ENCODE measurements at places on chromosomes 13 and 19. TPM values are rescaled to one million over a fixed set of nuclear protein-coding genes. Genes with fewer than 3 reads are reported as not detected.
A peak's percentile ranks its signal among the peaks of the same experiment; 100 is the strongest.

DNA sequence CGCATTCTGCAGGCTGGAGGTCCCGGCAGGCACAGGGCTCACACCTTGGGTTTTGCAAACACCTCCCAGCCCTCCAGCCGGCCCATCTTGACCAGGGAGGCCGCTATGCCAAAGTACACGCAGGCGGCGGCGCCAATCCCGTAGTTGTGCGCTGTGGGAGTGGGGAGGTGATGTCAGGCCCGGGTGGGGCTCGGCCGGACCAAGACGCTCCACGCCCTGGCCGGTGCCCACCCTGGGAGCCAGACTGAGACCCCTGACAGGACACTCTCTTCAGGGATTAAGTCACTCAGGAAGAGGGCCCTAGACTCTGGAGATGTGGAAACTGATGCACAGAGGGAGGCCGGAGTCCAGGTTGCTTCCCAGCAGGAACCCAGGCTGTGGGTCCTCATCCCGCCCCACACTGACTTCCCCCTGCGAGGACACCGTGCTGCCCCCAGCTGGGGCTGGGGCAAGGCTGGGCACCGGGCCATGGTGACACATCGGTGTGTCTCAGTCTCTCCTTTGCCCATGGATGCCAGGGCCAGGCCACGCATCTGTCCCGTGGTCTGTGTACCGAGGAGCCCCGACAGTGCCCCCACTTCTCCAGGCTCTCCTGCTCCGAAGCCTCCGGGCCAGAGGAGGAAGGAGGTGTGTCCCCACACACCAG, 8.8 kb downstream of the NDUFA11 start:
- no peak for DNase-seq

The CYP4F3 gene
- total RNA-seq = not detected

The MEIS3 gene
- 132 TPM for total RNA-seq

GRCh38 chr13:66984241-66984640, 245.9 kb downstream of the PCDH9 start:
- DNase-seq = no peak

GRCh38 chr13:73338389-73338788, 279.6 kb downstream of the KLF5 start:
- no peak for DNase-seq

- DNase-seq = peak; percentile 87
These were observed 108.9 kb downstream of the DNAJC15 start for GRCh38 chr13:43132257-43132656.

GRCh38 chr13:85091631-85092234, 707.5 kb downstream of the SLITRK6 start:
- no peak for DNase-seq

The ZNF69 gene
- 15.4 TPM for total RNA-seq

- peak; percentile 20 for DNase-seq
These were observed 51.3 kb downstream of the ERICH6B start for GRCh38 chr13:45564133-45564776.

The CACNG7 gene
- total RNA-seq = 3.4 TPM

The ARGLU1 gene
- total RNA-seq = 101 TPM

DNA sequence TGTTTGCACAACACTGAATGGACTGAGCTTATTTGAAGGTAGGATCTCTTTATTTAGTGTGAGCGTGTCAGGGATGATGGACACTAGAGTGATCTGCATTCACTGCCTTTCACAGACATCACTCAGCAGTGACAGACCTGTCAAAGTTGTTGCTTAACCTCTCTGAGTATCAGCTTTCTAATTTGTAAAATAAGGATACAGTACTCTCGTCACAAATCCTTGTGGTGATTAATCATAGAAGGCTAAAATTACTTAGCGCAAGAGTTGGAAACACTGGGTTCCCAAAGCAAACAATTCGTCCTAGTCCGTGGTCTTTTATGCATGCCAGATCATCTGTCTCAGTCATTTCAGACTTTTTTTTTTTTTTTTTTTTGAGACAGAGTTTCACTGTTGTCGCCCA, 16.6 kb downstream of the CARD8 start:
- DNase-seq = no peak

GRCh38 chr13:109748677-109749076, 37.7 kb downstream of the IRS2 start:
- no peak for DNase-seq

The ACER1 gene
- total RNA-seq = not detected

The SLAIN1 gene
- total RNA-seq = 24.0 TPM

The TEX101 gene
- total RNA-seq = not detected

DNA sequence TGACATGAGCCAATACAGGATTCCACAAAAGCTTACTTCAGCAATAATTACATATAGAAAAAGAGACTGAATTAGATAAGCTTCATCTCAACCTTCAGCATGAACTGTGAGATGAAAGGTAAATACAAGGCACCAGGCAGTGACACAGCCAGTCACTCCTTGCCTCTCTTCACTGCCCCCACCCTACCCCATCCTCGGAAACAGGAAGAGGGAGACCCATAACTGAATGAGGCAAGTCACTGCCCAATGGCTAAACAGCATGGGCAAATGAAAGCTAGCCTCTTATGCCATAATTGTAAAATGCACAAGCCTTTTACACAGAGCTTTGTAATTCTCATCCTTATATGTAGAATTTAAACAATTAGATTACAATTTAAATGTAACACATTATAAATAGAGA, 1.7 kb downstream of the ZNF160 start:
- no peak for DNase-seq

The CYP4F2 gene
- total RNA-seq = not detected

The EDNRB gene
- 4.4 TPM for total RNA-seq

- DNase-seq = no peak
These were observed 500 bp upstream of the IFI30 start for GRCh38 chr19:18173054-18173571.

- DNase-seq = no peak
These were observed 7.8 kb downstream of the POU2F2 start for GRCh38 chr19:42124386-42124901.

DNA sequence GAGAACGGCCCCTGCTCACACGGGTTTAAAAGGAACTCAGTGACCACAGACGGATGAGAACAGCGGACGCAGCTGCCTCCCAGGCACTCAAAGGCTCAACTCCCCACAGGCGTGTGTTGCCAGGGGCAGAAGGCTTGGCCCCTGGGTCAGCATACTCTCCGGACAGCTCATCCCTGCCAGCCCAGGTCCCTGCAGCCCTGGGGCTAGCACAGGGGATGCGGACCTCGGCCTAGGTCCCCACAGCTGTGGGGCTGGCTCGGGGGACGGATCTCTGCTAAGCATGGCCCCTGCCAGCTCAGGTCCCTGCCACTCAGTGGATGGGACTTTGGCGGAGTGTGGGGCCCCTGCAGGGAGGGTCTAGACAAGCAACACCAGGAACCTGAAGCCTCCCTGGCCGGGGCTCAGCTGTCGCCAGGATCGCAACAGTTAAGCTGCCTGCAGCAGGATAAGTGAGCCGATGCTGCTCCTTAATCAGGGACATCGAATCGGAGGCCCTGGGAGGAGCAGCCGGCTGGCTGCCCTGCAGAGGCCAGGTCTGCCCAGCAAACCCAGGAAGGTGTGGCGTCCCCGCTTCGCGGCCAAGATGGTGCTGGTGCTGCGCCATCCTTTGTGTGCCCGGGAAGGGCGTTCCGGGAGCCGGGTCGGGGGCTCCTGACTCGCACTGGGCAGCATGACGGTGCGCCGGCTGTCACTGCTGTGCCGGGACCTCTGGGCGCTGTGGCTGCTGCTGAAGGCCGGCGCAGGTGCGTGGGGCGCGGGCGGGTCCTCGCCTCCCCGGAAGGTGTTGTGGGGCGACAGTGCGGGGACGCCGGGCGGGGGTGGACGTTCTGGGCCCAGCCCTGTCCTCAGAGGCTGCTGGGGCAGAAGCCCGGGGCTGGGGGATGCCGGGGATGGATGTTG, 32.5 kb downstream of the MCF2L start:
- DNase-seq = peak; percentile 87

DNA sequence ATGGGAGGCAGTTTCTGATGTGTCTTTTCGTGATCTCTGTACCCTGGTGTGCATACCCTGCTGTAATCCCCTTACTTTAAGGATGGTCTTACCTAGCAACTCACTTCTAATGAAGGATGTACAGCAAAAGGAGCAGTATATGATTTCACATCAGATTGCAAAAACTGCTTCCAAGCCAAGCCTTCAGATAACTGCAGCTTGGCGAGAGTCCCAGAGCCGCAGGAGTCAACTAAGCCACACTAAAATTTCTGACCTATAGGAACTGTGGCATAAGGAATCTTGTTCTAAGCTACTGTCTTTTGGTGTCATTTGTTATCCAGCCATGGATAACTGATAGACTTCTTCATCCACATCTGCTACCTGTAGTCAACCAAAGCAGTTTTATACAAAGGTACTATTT, 496.7 kb downstream of the GPC6 start:
- DNase-seq = no peak

The DLEU7 gene
- total RNA-seq = 0.52 TPM

DNA sequence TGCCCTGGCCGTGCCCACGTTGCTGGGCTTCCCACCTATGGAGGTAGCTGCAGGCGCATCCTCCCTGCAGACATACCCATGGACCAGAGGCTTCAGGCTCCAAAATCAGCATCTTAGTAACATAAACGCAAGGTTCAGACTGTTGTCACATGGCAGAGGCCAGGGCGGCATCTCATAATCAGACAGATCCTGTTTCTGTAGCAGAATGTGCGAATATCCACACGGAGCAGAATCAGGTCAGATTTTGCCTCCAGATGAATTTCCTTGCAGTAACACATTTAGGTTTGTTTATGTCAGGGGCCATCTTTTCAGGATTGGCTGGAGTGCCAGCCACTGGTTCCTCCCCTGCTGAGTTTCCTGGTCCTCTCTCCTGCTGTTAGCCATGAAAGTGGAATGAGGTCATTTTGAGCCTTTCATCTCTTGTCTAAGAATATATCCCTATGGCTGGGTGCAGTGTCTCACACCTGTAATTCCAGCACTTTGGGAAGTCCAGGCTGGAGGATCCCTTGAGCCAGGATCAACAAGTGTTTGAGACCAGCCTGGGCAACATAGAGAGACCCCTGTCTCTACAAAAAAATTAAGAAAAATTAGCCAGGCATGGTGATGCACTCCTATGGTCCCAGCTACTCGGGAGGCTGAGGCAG, 20.5 kb downstream of the SMARCA4 start:
- DNase-seq = no peak

DNA sequence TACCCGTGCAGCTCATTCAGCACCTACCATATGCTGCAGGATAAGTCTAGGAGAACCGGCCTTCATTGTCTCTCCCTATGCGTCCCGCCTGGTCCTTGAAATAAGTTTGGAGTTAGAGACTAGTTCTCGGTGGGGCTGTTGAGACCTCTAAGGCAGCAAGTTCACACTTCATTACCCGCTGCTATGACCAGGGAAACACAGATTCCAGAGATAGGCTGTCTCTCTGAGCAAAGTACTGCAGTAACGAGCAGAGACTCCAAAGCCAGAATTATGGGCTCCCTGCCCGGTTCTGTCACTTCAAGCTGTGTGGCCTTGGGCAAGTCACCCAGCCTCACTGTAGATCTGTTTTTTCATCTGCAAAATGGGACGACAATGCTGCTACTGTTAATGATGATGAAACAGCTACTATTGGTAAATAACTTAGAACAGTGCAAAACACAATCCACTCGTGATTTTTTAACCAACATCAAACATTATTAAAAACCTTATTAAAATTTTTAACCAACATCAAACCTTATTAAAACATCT, 184.1 kb downstream of the USP12 start:
- DNase-seq = no peak

The FFAR1 gene
- not detected for total RNA-seq

GRCh38 chr13:52925775-52926285, 77.4 kb upstream of the PCDH8 start:
- no peak for DNase-seq

GRCh38 chr19:50413531-50413930, 5.2 kb upstream of the SPIB start:
- no peak for DNase-seq

DNA sequence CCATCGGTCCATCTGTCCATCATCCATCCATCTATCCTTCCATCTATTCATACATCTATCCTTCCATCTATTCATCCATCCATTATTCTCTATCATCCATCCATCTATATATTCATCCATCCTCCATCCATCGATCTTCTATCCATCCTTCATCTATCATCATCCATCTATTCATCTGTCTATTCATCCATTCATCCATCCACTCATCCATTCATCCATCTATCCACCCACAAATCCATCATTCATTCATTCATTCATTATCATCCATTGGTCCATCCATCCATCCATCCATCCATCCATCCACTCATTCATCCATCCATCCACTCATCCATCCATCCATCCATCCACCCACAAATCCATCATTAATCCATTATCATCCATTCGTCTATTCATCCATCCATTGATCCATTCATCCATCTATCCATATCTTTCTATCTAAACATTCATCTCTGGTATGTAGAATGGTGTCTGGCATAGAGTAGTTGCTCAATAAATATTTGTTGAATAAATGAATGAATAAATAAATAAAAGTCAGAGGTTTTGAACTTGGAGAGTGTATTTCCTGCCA, 36.6 kb downstream of the ZNF536 start:
- no peak for DNase-seq

DNA sequence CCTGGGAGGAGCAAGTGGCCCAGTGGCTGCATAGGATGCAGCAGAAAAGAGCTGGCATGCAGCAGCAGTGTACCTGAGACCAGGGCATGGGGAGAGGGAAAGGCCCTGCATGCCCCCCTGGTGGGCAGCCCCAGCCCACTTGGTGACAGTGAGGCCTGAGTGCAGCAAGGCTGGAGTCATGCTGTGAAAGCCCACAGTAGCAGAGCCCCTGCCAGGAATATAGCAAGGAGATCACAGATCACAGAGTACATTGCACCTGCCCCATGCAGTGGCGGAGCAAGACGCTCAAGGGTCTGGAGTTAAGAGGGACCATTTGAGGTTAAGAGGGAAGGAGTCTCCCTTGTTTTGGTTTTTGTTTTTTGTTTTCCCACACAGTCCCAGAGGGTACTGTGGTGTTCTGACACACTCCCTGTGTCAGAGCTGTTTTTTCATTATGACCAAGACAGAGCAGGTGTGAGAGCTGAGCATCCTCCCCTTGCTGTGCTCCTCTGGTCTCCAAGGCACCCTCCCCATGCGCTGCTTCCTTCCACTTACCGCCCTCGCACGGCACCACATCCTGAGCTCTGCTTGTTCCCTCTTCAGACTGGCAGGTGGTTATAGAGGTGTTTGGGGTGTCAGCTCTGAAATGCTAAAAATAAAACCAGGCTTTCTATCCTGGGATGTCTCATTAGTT, 85.0 kb upstream of the UBL3 start:
- no peak for DNase-seq

The FPR1 gene
- not detected for total RNA-seq

DNA sequence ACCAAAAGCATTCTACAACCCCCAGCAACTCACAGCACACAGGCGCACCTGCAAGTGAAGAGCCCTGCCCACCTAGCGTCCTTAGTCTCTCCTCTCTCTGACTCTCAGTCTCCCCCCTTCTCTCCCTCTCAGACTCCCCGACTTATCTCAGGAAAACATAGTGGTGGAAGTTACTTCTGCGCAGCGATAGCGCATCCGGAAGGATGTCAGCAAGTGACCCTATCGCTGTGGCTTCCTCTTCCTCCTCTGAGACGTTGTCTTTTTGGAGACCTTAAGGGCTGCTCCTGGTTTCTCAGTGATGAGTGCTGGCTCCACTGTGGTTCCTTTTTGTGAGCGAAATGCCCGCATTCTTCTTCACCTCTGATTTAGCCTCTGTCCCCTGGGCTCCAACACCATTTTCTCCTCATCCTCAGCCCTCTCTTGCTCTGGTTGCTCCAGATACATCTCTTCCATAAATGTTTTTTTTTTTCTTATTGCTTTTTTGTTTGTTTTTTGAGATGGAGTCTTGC, 1.4 kb upstream of the YIF1B start:
- no peak for DNase-seq
